Left cardiac atrium (tissue), 4 donors: ENCODE measurements at places on chromosomes 5 and 9. TPM values are rescaled to one million over a fixed set of nuclear protein-coding genes. Genes with fewer than 3 reads are reported as not detected.

The SLC27A6 gene
- total RNA-seq: 31.7 TPM

The MTX3 gene
- total RNA-seq: 12.2 TPM

The IL13 gene
- total RNA-seq: not detected

The PHF24 gene
- total RNA-seq: 0.32 TPM

The CDX1 gene
- total RNA-seq: not detected

The OR13C5 gene
- total RNA-seq: not detected

The C9orf50 gene
- total RNA-seq: not detected

The GRXCR2 gene
- 1.9 TPM for total RNA-seq

The SLC6A7 gene
- total RNA-seq: not detected

The KIF24 gene
- total RNA-seq: 0.59 TPM

The CCDC152 gene
- total RNA-seq: 2.3 TPM

The GLRA1 gene
- total RNA-seq: not detected

The NUTM2G gene
- total RNA-seq: not detected

The SLC6A3 gene
- total RNA-seq: 0.06 TPM

The AGGF1 gene
- total RNA-seq: 15.5 TPM

The LPAR1 gene
- 27.2 TPM for total RNA-seq

The SNCB gene
- 0.74 TPM for total RNA-seq

The EIF4E1B gene
- not detected for total RNA-seq

The FAM221B gene
- not detected for total RNA-seq

The GPR21 gene
- total RNA-seq: 0.21 TPM

The GNA14 gene
- total RNA-seq: 4.2 TPM

The NUTM2F gene
- total RNA-seq: not detected

The TMEM252 gene
- not detected for total RNA-seq

The SSBP2 gene
- 37.7 TPM for total RNA-seq

The SURF4 gene
- 95.4 TPM for total RNA-seq

The RETREG1 gene
- 114 TPM for total RNA-seq

The GRK6 gene
- total RNA-seq: 14.6 TPM

The DMXL1 gene
- 29.2 TPM for total RNA-seq

The DNAH5 gene
- total RNA-seq: 0.24 TPM

The ZNF300 gene
- total RNA-seq: 1.2 TPM

The FNIP1 gene
- 23.5 TPM for total RNA-seq

The RASGRF2 gene
- 9.6 TPM for total RNA-seq

The DAB2IP gene
- total RNA-seq: 41.6 TPM

The PCDHA8 gene
- 0.06 TPM for total RNA-seq

The CDH12 gene
- not detected for total RNA-seq

The OTULINL gene
- total RNA-seq: 4.9 TPM

The MYOT gene
- 117 TPM for total RNA-seq

The PDCD1LG2 gene
- 3.6 TPM for total RNA-seq

The LCNL1 gene
- 9.6 TPM for total RNA-seq

The PLCXD3 gene
- total RNA-seq: 25.2 TPM

The IL3 gene
- not detected for total RNA-seq

The SNX30 gene
- 4.6 TPM for total RNA-seq

The HTR4 gene
- total RNA-seq: 8.8 TPM

The EXD3 gene
- total RNA-seq: 11.7 TPM

The GHR gene
- total RNA-seq: 15.2 TPM

The PWWP2A gene
- total RNA-seq: 9.9 TPM

The PCDHA13 gene
- total RNA-seq: 0.31 TPM

The CATSPER3 gene
- 0.31 TPM for total RNA-seq

The SPATA9 gene
- total RNA-seq: 0.21 TPM

The PGM5 gene
- total RNA-seq: 258 TPM

The IL5 gene
- not detected for total RNA-seq
